Muscle of arm (tissue), 14 donors: ENCODE measurements at places on chromosomes 1 and 21.

DNA sequence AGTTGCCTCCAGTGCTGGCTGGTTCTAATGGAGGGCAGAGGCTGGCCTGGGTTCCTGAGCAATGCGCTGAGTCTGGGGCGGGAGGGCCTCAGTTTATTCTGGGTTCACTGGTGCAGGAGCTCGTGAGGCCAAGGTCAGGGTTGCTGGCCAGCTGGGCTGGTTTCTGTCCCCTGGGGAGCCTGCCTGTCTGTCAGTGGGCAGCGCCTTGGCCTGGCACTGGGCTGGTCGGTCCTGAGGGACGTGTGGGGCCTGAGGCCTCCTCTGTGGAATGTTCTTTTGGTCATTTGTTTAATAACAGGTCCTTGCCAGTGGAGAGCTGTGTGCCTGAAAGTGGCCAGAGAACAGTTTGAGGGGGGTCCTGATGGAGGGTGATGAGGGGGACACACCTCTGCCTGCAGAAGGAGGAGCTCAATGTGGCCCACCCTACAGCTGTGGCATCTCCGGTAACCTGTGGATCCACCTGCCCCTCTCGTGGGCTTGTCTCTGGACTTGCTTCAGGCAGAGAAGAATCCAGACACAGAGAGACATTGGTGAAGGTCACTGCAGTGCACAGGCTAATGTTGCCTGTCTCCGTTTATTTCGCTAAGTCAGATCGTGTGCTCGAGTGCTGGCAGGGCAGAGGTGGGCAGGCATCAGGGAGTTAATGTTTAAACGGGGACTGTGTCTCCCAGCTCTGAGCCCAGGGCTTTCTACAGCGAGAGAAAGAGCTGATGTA lies 34.6 kb downstream of the COQ8A start:
- DNase-seq, result no peak

GRCh38 chr1:3590139-3590763 lies 21.1 kb downstream of the MEGF6 start:
- no peak for DNase-seq

- DNase-seq, result no peak
Measured at GRCh38 chr1:218164930-218165700, 120.0 kb upstream of the RRP15 start.

GRCh38 chr1:64337926-64338325 lies 132.0 kb upstream of the CACHD1 start:
- no peak for DNase-seq

- DNase-seq, result no peak
Measured at GRCh38 chr1:62029704-62030103, 164.9 kb upstream of the L1TD1 start.

GRCh38 chr1:72636631-72637030 lies 354.3 kb upstream of the NEGR1 start:
- no peak for DNase-seq

DNA sequence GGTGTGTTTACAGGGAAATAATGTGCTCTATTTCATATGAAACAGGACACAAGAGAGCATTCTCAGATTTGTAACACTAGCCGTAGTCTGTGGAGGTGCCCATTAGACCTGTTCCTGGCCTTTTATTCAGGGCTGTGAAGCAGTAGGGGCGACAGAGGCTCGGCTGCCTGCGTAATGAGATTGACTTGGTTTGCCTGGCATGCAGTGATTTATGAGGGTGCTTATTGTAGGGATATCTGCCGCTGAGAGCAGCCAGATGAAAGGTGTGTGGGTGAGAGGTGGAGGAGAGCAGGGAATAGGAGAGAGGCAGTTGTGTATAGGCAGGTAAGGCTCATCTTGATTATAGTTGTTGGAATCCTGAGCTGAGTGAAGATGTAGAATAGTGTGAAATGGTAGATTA lies 51.3 kb downstream of the DNAJC6 start:
- DNase-seq, result no peak

DNA sequence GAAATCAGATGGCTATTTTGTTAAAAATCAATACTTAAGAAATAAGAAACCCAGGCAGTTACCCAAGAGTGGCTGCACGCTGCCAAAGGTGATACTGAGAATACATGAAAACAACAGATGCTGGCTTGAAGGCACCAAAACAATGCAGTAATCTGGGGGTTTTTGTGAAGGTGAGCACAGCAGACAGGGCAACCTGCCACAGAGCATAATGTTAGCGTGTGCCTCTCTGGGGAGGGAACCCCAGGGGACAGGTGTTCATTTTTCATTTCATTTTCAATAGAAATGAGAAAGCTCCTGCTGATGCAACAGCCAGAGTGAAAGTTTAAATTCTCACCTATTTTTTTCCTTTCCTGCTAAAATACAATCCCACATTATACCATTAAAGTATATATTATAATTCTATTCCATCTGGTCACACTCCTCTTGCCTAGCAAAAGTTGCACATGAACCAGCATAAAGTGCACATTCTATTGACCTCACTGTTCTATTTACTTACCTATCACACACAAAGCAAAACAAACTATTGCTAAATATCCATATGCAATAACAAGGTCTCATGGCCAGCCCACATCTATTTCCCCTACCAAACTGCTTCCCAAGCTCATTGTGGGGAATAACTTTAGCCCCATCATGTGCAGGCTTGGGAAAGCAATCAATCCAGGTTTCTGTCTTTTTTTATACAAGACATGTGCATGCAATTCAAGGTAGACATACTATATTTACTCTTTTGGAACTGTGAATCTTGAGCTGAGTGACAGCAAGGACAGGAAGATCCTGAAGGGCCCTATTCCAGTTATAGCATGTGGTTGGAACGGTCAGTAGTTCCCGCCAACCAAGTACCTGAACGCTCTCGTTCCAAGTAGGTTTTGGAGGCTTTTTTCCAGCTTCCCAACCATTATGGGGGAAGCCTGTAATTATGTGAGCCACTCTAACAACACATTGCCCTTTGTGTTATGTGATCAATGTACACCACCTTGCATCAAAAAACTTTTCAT lies 173.6 kb downstream of the RERE start:
- no peak for DNase-seq

DNA sequence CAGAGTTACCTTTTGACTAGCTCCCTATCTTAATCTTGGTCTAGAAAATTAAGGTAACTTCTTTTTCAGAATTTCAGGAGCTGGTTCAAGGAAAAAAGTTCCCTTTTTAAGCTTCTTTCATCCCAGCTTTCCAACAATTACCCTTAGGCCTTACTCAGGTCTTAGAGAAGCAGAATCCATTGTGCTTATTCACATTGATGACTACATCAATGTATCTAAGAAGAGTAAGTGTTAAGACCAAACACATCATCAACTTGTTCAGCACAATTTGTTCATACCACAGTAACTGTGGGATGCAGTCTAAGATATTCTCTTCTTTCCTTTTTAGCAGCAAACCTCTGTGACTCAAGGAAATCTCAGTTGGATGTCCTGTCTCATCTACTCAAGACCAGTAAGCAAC lies 4.1 kb downstream of the MRPL9 start:
- DNase-seq, result no peak

GRCh38 chr1:151036356-151036755 lies at the start of gene BNIPL:
TSS of gene BNIPL (plus strand) at chr1:151036586. CDS start at chr1:151036726, 140 bp downstream.
- no peak for DNase-seq

DNA sequence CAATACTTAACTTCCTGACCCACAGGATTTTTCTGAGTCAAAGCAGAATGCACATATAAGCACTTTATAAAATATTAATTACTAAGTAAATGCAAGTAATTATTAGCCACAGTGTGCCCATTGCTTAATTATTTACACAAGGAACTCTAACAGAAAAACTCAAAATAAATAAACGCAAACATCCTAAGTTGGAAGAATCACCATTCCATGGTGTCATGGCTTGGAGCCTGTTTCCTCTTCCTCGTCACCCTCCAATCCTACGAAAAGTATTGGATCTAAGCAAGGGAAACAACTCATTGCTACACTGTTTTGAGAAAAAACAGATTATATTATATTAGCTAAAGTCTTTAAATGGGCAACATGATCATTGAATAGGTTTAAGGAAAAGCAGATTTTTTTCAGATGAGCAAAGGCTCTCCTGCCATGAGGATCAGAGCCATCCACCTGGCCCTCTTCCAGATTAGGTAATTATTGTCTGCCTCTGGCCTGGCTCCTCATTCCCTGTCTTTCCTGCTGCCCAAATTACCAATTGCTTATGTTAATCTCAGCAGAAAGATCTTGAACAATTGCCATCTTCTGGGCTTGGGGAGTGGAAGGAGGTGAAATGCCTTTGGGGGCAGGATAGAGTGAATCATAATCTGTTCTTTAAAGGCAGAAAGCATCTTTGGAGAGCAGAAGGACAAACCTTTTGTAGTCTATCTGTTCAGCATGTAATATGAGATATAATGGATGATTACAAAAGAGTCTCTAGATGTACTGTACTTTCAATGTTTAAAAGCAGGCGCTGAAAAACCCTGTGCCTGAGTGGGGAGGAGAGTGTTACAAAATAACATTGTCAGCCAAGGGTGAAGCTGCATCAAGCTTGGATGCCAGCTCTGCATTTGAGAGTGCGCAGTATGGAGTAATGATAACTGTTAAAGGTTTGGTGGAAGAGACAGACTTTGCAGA lies 121.2 kb downstream of the DUSP10 start:
- no peak for DNase-seq

DNA sequence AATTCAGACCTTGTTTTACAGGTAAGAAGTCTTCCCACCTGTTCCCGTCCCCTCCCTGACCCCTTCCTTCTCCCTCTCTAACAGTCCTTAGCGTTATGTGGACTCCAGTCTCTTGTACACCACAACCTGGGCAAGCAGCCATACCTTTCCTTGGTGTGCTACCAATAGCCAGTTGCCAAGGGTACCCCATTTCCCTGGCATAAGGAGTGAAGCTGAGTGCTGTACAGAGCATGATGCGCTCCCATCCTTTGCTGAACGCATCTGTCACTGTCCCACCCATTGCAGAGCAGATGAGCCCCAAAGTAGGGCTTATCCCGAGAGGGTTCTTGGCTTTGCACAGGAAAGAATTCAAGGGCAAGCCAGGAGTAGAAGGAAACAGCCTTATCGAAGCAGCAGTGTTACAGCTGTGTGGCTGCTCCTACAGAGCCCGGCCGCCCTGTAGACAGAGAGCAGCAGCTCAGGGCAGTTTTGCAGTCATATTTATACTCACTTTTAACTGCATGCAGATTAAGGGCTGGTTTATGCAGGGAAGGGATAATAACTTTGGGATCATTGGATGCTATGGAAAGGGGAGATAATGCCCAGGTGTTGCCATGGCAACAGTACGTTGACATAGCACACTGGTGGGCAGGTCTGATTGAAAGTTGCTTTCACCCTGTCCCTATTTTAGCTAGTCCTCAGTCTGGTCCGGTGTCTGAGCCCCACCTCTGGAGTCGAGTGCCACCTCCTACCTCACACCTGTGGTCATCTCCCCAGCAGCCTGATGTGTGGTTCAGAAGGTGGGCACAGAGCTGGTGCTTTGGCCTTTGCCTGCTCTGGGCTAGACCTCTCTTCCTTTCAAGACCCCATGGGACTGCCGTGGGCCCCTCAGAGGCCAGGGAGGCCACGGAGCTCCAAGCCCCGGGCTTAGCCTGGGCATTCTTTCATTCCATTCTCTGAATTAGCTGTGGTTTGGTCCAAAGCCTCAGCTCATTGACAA lies 5.1 kb downstream of the FHAD1 start:
- no peak for DNase-seq
